ENCODE measurements at places on chromosomes 3 and 15.

GRCh38 chr15:94834494-94834893 lies 603.1 kb downstream of the MCTP2 start:
- no peaks in the 10 kb centered on the region for H3K4me1 ChIP-seq
- no peak overlapping the region for H3K4me3 ChIP-seq
- peaks cover 19% of the 10 kb centered on the region for H3K27me3 ChIP-seq
- H3K27ac ChIP-seq, result no peak overlapping the region
- no peaks in the 10 kb centered on the region for H3K36me3 ChIP-seq

GRCh38 chr3:129984125-129984524 lies 9.6 kb downstream of the TRH start:
- H3K27me3 ChIP-seq, result no peaks in the 10 kb centered on the region
- no peak overlapping the region for H3K27ac ChIP-seq
- H3K4me1 ChIP-seq, result no peaks in the 10 kb centered on the region
- DNase-seq, result peak; percentile 9

DNA sequence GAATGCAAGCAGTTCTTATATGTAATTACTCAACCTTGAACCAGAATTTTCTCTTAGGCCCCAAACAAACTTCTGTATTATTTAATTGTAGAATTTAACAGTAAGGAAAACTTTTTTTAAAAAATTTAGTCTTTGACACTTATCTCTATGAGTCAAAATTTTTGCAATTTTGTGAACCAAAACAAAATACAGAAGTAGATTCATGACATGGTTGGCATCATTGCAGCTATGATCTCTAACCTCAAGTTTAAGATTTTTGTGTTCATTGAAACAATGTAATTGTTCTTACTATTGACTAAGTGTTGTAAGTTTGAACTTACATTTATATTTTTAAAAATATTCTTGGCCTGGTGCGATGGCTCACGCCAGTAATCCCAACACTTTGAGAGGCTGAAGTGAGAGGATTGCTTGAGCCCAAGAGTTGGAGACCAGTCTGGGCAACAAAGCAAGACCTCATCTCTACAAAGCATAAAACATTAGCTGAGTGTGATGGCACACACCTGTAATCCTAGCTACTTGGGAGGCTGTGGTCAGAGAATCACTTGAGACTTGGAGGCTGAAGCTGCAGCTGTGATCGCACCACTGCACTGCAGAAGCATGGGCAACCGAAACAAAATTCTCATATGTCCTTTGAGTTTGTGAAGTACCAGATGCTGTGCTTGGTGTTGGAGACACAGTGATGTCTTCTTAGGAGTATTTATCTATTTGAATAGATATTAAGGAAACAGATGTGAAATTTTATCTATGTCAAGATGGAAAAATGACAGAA lies 39.7 kb downstream of the STT3B start:
- H3K27ac ChIP-seq, result no peak overlapping the region
- H3K4me1 ChIP-seq, result no peaks in the 10 kb centered on the region
- DNase-seq, result no peak
- no peaks in the 10 kb centered on the region for H3K36me3 ChIP-seq
- H3K27me3 ChIP-seq, result no peaks in the 10 kb centered on the region

- H3K27ac ChIP-seq, result no peak overlapping the region
- no peaks in the 10 kb centered on the region for H3K4me1 ChIP-seq
- no peak overlapping the region for H3K4me3 ChIP-seq
- no peaks in the 10 kb centered on the region for H3K27me3 ChIP-seq
- DNase-seq, result no peak
- H3K36me3 ChIP-seq, result no peaks in the 10 kb centered on the region
Observed at GRCh38 chr15:69271217-69271616, 27.5 kb upstream of the PAQR5 start.

DNA sequence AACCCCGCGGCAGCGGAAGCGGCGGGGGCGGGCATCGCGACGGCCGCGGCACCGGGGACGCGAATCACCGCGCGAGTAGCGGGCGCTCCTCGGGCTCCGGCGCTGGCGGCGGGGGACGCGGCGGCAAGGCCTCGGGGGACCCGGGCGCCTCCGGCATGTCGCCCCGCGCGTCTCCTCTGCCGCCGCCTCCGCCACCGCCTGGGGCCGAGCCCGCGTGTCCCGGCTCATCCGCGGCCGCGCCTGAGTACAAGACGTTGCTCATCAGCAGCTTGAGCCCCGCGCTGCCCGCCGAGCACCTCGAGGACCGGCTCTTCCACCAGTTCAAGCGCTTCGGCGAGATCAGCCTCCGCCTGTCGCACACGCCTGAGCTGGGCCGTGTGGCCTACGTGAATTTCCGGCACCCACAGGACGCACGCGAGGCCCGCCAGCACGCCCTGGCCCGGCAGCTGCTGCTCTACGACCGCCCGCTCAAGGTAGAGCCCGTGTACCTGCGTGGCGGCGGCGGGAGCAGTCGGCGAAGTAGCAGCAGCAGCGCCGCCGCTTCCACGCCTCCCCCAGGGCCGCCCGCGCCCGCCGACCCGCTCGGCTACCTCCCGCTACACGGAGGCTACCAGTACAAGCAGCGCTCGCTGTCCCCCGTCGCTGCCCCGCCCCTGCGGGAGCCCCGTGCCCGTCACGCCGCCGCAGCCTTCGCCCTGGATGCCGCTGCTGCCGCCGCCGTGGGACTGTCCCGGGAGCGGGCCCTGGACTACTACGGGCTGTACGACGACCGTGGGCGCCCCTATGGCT lies 675 bp downstream of the RBM15B start:
- no peaks in the 10 kb centered on the region for H3K27me3 ChIP-seq
- no peak for DNase-seq
- H3K4me1 ChIP-seq, result peaks cover 44% of the 10 kb centered on the region
- peak overlapping the region; percentile 41 for H3K27ac ChIP-seq
- H3K4me3 ChIP-seq, result peak overlapping the region; percentile 68

DNA sequence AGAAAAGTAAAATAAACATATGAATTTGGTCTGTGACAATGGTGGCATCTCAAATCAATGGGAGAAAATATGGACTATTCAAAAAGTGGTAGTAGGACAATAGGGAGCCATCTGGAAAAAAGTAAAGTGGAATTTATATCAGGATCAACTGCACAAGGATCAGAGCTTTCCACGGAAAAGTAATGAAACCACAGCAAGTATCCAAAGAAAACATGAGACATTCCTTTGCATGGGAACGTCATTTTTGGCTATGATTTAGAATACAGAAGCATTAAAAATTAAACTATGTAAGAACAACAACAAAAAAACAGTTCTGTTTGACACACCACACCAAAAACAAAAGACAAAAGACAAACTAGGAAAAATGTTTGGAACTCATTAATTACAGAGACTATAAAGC lies 18.7 kb downstream of the CRBN start:
- H3K4me1 ChIP-seq, result no peaks in the 10 kb centered on the region
- no peak overlapping the region for H3K4me3 ChIP-seq
- H3K27ac ChIP-seq, result no peak overlapping the region

GRCh38 chr15:99123713-99124451 lies 19.0 kb downstream of the SYNM start:
- peaks cover 37% of the 10 kb centered on the region for H3K4me1 ChIP-seq
- no peaks in the 10 kb centered on the region for H3K27me3 ChIP-seq
- H3K36me3 ChIP-seq, result no peaks in the 10 kb centered on the region
- peak overlapping the region; percentile 62 for H3K4me3 ChIP-seq
- peak overlapping the region; percentile 93 for H3K27ac ChIP-seq

GRCh38 chr3:138479438-138479863 lies 45.0 kb downstream of the ESYT3 start:
- no peak overlapping the region for H3K4me3 ChIP-seq
- H3K4me1 ChIP-seq, result no peaks in the 10 kb centered on the region
- H3K27ac ChIP-seq, result no peak overlapping the region
- H3K27me3 ChIP-seq, result no peaks in the 10 kb centered on the region
- no peaks in the 10 kb centered on the region for H3K36me3 ChIP-seq
- no peak for DNase-seq

GRCh38 chr15:76217029-76217881 lies 94.0 kb downstream of the ETFA start:
- peak; percentile 78 for DNase-seq
- no peaks in the 10 kb centered on the region for H3K27me3 ChIP-seq
- H3K4me1 ChIP-seq, result peaks cover 40% of the 10 kb centered on the region
- H3K36me3 ChIP-seq, result 0 out of 2 replicates have a peak, but pooled peaks cover 20% of the 10 kb centered on the region
- H3K27ac ChIP-seq, result peak overlapping the region; percentile 28

DNA sequence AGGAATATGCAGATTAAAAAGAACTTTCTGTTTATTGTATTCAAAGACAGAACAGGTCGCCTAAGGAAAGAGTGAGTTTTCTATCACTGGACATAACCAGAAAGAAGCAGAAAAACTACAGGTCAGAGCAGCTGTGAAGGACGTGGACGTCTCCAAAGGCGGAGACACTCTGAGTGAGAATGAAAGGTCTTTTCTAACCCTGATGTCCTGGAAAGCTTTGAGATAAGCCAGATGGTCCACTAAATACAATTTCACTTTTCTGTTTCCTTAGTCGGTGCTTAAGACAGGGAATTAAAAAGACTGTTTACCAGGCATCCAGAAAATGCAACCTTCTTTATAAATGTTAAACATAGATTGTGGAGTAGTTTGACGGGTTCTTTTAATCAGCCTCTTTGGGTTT lies 360.4 kb downstream of the FGF12 start:
- no peaks in the 10 kb centered on the region for H3K4me1 ChIP-seq
- DNase-seq, result no peak
- H3K36me3 ChIP-seq, result no peaks in the 10 kb centered on the region

DNA sequence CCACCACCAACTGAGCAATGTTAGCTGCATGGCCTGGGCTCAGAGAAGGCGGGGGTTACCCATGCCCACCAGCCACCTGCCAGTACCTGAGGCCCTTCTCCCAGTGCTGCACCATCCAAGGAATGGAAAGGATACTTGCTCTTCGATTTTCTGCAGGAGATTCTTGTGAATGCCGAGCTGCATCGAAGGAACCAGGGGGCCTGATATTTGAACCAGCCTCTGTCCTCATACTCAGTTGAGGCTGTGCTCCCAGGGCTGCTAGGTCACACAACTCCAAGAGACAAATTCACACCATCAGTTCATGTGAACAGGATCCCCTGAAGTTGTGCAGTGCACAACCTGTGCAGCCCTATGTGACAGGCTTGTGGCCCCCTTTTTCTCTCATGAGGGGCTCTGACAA lies 18.0 kb downstream of the PLA2G4F start:
- H3K4me3 ChIP-seq, result no peak overlapping the region
- no peaks in the 10 kb centered on the region for H3K27me3 ChIP-seq
- H3K4me1 ChIP-seq, result no peaks in the 10 kb centered on the region

DNA sequence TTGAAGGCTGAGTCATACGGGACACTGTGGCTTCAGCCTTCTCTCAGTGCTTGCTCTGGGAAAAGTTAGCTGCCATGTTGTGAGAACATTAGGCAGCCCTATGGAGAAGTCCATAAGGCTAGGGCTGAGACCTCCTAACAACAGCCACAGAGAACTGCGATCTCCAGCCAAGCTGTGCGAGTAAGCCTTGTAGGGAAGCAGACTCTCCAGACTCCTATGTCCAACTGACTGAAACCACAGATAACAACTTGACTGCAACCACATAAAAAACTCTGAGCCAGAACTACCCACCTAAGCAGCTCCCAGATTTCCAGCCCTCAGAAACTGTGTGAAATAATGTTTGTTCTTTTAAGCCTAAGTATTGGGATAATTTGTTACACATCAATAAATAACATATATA lies 40.7 kb downstream of the DENND6A start:
- H3K27me3 ChIP-seq, result no peaks in the 10 kb centered on the region
- no peak overlapping the region for H3K27ac ChIP-seq
- no peak for DNase-seq
- H3K4me1 ChIP-seq, result no peaks in the 10 kb centered on the region
- peaks cover 11% of the 10 kb centered on the region for H3K36me3 ChIP-seq

DNA sequence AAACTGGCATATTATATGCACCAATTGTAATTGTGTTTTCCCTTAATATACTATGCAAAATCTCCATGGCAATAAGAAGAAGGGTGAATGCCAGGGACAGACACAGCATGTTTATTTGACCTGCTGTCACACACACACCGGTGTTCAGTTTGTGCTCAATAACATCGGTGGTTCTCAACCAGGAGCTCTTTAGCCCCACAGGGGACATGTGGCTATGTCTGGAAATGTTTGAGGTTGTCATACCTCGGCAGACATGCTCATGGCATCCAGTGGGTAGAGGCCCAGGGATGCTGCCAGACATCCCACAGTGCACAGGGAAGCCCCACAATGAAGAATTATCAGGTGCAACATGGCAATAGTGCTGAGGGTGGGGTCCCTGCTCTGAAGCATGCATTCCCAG lies 38.2 kb downstream of the GLB1 start:
- no peak overlapping the region for H3K4me3 ChIP-seq
- DNase-seq, result no peak
- H3K4me1 ChIP-seq, result no peaks in the 10 kb centered on the region
- no peaks in the 10 kb centered on the region for H3K27me3 ChIP-seq
- no peak overlapping the region for H3K27ac ChIP-seq

DNA sequence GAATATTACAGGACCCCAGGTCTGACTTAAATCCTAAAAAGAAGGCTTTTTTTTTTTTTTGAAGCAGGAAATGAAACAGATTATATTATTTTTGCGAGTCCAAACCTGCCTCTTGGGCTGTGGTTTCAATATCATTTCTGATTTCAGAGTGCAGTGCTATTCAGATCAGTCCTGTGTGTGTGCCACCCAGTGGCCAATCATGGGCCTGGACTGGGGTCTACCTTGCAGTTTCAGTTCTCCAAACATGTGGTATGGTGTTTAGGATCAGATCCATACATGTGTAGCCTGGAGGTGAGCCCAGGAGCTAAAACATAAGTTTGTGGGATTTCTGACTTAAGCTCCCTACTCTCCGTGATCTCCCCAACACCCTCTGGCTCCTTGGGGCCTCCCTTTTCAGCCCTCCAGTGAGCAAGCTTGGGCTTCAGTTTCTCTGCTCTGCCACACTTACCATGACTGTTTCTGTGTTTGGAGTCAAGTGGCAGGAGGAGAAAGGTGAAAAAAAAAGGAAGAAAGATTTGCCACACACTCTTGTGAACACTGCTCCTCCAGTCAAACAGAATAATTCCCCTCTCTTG lies 12.1 kb upstream of the THSD4 start:
- H3K36me3 ChIP-seq, result no peaks in the 10 kb centered on the region
- no peak overlapping the region for H3K4me3 ChIP-seq
- no peaks in the 10 kb centered on the region for H3K27me3 ChIP-seq
- no peaks in the 10 kb centered on the region for H3K4me1 ChIP-seq
- no peak overlapping the region for H3K27ac ChIP-seq
- no peak for DNase-seq

DNA sequence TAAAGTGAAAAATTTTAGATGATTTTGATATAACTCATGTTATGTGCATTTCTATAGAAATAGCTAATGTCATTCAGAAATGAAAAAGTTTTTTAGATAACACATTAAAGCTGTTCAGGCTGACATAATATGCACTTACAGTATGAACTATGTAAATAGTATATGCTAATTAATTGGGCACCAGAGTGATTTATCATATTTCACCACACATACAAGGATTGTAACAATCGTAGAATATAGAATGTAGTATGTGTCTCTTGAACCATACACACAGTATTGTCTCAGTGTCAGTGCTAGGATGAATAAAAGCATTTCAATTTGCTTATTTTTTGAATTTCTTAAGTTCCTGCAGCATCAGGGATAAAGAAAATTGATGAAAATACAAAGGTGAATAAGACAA lies 710.0 kb downstream of the OTOL1 start:
- no peak overlapping the region for H3K27ac ChIP-seq
- H3K4me1 ChIP-seq, result no peaks in the 10 kb centered on the region
- no peaks in the 10 kb centered on the region for H3K27me3 ChIP-seq

GRCh38 chr15:76065245-76065644 lies 5.5 kb downstream of the TMEM266 start:
- no peak overlapping the region for H3K27ac ChIP-seq
- H3K4me1 ChIP-seq, result no peaks in the 10 kb centered on the region
- H3K4me3 ChIP-seq, result no peak overlapping the region
- 0 out of 2 replicates have a peak, but pooled peaks cover 11% of the 10 kb centered on the region for H3K27me3 ChIP-seq
